ENCODE measurements at places on chromosomes 16 and 17.

DNA sequence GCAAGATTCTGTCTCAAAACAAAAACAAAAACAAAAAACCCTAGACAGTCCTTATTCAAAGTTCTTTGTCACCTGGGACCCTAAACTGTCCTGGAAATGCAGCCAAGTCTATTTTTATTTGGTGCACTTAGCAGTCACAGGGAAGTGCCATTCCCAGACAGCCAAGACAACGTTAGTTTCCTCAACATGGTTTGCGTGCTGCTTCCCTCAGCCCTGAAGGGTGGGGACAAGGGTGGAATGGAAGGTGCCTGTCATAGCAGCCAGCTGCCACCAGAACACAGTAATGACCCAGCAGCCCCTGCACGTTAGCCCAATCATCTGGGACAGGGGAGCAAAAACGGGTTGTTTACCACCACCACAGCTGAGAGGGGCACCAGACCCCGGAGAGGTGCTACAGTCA lies 16.9 kb downstream of the CREBBP start:
- no peak for DNase-seq

DNA sequence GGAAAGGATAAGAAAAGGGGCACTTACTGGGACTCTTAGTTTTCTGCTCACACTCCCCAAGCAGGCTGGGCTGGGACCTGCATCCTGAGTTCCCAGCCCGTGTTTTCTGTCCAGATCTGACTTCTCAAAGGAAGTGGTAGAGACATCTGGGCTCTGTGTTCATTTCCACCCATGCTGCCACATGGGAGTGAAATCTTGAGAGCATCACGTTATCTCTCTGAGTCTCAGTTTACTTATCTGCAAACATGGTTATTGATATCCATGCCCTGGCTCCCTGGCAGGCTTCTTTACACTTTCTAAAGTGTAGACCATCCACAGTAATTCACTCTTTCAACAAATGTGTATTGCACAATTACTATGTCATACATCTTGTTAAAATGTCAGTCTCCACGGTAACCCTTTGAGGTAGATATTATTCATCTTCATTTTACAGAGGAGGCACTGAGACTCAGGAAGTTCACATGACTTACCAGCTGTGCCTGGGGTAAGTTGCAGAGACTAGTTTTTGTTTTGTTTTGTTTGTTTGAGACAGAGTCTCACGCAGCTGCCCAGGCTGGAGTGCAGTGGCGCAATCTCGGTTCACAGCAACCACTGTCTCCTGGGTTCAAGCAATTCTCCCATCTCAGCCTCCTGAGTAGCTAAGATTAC lies 3.4 kb downstream of the ZNF688 start:
- no peak for DNase-seq

GRCh38 chr16:84703681-84704080 lies 3.9 kb downstream of the USP10 start:
- no peak for DNase-seq

DNA sequence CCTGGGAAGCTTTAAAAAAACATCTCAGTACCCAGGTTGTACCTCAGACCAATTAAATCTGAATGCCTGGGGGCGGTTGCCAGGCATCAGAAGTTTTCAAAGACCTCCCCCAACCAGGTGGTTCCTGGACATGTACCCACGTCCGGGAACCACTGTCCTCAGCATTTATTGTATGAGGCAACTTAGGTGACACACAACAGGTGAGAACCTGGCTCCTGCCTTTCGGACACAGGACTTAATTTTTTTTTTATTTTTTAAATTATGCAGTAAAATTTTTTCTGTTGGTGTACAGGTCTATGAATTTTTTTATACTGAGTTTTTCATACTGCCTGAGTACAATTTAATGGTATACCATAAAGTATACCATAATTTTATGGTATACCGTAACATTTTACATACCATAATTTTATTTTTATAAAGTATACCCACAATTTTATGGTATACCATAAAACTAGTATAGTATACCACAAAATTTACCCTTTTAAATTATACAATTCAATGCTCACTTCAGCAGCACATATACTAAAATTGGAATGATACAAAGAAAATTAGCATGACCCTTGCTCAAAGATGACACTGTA lies 38.7 kb upstream of the DHX8 start:
- no peak for DNase-seq

DNA sequence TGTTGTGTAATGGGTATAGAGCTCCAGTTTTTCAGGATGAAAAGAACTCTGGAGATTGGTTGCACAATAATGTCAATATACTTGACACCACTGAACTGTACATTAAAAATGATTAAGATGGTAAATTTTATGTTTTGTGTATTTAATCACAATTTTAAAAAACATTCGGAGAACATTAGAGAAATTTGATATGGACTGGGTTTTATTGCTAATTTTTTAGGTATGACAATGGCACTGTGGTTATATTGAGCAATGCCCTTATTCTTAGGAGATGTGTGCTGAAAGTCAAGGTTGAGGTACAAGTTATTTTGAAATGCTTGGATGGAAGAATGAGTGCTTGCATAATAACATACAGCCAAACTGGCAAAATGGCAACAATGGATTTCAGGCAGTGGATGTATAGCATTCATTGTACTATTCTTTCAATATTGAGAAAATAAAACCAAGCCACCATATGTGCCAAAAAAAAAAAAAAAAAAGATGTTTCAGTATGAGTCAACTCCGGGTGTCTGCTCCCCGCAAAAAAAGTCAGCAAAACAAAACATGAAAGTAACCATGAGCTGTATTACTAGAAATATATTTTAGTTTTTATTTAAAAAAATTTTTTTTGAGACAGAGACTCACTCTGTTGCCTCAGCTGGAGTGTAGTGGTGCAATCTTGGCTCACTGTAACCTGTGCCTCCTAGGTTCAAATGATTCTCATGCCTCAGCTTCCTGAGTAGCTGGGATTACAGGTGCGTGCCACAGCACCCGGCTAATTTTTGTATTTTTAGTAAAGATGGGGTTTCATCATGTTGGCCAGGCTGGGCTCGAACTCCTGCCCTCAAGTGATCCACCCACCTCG lies 19.8 kb downstream of the HOXB1 start:
- DNase-seq = no peak

DNA sequence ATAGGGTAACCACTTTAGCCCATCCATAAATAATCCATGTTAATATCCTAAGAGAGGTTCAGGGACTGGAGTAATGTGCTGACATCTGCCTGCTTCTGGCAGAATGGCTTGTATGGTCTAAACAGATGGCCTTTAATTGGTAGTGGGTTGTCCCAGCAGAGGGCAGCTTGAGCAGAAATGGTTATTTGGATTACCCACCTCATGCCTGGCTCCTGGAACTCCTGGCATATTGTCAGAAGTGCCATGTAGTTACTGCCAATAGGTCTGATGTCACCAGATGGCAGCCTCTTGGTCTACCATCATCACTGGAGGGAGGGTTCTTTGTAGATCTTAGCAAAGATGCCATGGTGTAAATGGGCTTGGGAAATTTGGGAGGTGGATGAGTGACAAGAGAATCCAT lies 157.5 kb upstream of the SOX9 start:
- DNase-seq = no peak

DNA sequence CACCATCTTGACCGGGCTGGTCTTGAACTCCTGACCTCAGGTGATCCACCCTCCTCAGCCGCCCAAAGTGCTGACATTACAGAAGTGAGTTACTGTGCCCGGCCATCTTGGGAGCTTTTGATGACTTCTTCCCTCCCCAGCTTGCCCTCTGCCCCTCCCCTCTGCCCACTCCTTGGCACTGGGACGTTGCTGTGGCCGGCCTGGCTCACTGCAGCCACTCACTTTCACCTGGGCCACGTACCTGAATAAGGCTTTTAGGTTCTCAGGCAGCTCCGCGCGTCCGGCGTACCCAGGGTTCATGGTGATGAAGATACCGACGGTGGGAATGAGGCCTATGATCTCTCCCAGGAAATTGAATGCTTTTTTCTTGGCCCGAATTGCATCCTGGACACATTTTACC lies 81.6 kb downstream of the DNAH17 start:
- no peak for DNase-seq

DNA sequence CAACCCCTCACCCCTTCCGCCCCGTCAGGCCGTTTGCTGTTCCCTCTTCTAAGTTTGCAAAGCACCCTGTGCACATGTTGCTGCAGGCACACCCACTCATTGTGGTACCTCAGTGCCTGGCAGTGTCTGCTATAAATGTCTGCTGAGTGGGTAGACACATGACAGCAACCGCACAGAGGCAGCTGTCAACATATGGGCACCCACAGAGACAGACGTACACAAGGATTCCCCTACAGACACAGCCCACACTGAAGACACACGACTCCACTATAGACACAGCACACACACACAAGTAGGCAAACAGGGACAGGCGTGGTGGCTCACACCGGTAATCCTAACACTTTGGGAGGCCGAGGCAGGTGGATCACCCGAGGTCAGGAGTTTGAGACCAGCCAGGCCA lies 17.8 kb upstream of the CRK start:
- no peak for DNase-seq

DNA sequence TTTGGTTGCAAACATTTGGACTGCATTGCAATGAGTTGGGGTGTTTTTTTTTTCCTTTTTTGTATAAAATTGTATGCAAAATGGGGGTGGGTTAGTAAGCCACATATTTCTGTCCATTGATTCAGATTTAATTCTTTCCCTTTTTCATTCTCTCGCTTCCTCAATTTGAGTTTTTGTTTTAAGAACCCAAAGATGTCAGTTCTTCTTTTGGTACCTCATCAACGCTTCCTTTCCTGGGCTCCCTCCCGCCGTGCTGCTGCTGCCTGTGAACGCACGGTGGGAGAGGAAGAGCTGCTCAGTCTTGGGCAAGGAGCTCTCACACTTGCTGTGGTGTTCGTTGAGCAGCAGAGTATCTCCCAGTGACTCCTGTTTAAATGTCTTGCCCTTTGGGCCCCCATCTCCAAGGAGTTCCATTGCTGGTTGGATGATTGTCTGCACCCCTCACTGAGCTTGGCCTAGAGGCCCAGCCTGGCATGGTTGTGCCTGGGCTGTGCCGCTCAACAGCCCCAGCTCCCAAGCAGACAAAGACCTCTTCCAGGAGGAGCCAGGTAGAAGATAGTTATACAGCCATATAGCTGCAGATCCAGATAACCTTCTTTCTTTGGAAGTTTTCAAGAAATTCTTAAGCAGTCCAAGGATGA lies 13.6 kb downstream of the UBFD1 start:
- no peak for DNase-seq

GRCh38 chr16:11126399-11127054 lies 129.5 kb downstream of the SOCS1 start:
- no peak for DNase-seq

- DNase-seq = no peak
Measured at GRCh38 chr16:83233153-83233552, 574.6 kb upstream of the HSBP1 start.

GRCh38 chr16:75230471-75231110 lies 11.8 kb downstream of the CTRB1 start:
- no peak for DNase-seq

DNA sequence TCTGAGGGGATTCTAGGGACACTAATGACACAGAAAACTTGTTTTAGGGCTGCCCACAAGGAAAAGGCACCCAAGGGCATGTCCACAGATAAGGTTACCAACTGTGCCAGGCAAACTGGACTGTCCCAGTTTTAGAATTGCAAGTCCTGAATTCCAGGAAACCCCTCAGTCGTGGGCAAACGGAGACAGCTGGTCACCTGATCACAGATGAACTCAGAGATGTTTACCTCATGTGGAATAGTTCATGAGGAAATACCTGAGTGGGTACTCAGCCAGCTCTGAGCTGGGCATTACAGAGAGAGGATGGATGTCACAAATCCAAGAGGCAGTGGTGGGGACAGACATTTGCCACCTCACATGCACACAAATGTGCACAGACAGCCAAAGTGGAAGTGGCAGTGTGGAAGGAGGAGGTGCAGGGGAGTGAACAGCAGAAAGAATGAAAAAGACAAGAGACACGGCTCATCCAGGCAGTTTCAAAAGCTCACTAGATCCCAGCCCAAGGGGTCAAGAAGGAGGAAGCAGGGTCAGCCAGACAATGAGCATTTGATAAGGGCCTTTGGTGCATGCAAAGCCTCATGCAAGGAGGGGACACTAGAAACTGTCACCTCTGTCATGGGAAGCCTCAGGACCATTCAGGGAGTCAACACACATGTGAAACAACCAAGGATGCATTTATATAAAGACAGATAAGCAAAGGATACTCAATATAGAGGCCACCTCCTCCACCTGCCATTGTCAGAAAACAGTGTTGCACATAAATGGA lies 24.8 kb downstream of the TTLL6 start:
- no peak for DNase-seq

DNA sequence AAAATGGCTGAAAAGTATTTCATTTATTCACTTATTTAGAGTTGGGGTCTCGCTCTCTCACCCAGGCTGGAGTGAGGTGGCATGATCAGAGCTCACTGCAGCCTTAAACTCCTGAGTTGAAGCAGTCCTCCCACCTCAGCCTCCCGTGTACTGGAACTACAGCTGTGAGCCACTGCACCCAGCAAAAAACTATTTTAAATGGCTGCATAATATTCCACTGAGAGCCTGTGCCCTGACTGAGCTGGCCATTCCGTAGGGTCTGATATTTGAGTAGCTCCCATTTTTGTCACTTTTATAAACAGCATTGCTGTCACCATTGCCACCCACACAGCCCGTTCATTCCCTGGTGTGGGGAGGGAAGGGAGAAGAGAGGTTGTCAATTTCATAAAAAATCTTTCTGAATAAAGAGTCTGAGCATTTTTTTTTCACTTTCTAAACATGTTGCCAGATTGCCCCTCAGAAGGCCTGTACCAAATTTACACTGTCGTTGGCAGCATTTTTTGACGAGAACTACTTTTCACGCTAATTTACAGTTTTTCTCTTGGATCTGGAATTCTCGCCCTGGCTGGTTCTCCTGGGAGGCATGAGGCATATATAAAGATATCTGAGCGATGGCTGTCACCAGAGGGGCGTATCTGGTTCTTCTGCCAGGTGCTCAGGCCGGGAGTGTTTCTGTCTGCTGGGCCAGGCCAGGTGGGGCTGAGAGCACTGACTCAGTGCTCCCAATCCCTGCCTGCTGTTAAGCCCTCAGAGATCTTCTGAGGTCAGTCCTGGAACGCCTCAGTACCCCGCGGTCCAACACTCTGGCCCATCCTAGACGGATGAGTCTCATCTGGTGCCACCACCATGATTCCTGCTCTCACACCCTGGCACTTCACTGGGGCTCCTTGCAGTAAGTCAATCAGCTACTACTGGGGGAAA lies 7.2 kb upstream of the KIFC3 start:
- no peak for DNase-seq

GRCh38 chr17:79006794-79007503 lies 2.6 kb downstream of the CANT1 start:
- no peak for DNase-seq

DNA sequence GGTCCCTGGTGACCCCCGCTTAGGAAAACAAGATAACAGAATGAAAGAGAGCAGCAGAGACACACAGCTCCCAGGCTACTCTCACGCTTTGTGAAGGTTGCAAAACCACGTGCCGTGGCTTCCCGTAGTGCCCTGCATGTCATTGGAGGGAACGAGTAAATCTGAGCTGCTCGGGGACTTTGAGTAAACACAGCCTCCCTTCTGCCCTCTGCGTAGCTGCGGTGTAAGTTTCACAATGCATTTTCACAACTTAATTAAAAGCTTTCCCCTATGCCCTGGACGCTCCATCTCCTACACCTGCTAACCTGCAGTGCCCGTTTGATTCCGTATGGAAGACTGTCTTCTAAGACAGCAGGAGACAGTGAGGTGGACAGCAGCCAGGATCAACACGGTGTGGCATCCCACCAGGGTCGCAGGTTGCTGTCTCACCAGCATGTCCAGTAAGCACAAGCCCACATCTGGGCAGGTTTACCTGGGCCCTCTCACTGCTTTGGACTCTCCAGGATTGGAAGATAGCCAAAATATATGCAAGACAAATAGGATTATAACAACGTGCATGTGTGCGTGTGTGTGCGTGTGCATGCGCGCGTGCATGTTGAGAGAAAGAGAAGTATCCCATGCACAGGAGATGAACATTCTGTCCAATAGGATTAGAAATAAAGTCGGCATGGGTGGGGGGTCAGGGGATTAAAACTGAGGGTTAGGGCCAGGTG lies 116.4 kb upstream of the RCVRN start:
- no peak for DNase-seq
